NT2/D1 (cell line): ENCODE measurements at places on chromosomes 7 and 10.

DNA sequence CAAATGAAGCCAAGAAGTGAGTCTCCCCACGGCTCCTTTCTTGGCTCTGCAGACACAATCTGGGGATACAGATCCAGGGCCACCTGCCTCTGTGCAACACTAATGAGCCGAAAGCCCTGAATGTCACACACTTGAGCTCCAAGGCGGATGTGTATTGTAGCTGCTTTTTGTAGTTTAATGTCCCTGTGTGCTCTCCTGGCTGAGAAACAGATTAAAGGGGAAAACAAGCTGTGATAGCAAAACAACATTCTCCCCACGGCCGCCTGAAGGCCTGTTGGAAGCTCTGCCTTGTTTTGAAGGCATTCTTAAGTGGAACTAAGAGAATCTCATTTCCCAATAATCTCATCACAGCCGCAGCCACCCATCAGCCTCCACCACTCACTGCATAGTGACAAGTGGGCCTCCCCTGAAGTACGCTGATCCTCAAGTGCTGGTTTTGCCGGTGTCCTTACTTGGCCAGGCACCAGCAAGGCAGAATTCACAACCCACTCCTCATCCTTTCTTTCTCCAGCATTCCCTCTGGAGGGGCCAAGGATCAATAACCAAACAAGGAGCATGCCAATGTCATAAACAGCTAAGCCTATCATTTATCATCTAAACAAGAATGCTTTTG, 44.4 kb upstream of the AMPH start:
- DNase-seq: no peak

- no peak for DNase-seq
Measured at GRCh38 chr7:48411619-48412018, 240.4 kb downstream of the ABCA13 start.

DNA sequence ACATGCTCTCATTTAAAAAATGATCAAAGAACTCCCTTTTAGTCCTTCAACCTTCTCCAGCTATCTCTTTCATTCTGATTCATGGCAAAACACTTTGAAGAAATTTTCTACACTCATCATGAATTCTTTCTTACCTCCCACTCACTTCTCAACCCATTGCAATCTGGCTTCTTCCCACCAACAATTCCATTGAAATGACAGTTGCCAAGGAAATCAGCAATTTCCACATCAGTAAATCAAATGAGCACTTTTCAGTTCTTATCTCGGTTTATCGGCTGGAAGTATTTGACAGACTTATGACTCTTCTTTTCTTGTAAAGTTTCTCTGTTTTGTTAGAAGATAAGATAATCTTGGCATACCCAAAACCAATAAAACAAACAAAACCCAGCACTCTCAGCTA, 99.1 kb upstream of the CACNA2D1 start:
- DNase-seq: no peak

DNA sequence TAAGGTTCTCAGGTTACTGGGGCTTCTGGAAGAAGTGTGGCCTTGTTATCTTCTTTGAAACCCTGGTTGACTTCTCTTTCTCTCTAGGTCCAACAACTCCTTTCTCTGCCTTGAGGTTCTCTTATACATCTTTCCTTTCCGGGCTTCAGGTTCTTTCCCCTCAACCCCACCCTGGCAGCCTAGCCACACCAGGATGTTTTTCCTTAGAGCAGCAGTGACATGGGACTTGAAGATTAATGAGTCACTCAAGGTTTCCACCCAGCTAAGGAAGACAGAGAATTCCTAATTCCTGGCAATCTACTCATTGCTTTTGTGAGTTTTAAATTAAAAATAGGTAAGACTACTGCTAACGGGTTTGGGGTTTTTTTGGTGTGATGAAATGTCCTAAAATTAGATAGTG, 121.8 kb upstream of the HPS1 start:
- DNase-seq: no peak

GRCh38 chr7:50393547-50394252, 56.5 kb downstream of the FIGNL1 start:
- no peak for DNase-seq

GRCh38 chr7:127704211-127704610, 52.2 kb downstream of the SND1 start:
- DNase-seq: no peak

DNA sequence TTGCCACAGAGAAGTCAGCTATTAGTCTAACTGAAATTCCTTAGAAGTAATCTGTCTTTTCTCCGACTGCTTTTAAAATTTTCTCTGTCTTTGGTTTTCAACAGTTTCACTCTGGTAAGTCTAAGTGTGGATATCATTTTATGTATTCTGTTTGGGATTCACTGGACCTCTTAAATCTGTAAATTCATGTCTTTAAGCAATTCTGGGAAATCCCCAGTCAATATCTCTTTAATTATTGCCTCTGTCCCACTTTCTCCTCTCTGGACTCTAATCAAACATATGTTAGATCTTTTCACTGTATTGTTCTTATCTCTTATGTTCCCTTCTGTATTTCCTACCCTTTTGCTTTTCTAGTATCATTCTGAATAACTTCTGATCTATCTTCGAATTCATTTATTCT, 29.9 kb downstream of the CFAP43 start:
- no peak for DNase-seq

- no peak for DNase-seq
Measured at GRCh38 chr10:92291921-92292845, 1.2 kb downstream of the MARCHF5 start.

DNA sequence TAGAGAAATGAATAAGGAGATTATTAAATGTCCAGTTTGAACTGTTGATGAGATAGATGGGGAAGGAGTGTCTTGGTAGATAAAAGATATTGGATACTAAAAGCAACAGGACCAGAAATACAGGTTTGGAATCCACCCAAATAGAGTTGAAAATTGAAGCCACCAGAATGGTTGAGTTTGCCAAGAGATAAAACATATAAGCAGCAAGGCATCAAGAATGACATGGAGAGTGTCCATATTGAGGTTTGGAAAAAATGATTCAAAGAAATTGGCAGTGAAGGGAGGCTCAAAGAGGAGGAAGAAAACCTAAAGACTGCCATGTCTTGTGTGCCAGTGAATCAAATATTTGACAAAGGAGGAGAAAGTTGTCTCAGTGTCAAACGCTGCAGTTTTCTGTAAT, 24.2 kb downstream of the CFAP69 start:
- no peak for DNase-seq

- DNase-seq: no peak
Measured at GRCh38 chr10:86111902-86112545, 254.6 kb downstream of the GRID1 start.
